ENCODE measurements at places on chromosomes 5 and 9. TPM values are rescaled to one million over a fixed set of nuclear protein-coding genes. Genes with fewer than 3 reads are reported as not detected.

GRCh38 chr5:143454936-143455516 lies 51.5 kb upstream of the NR3C1 start:
- DNase-seq = no peak

- DNase-seq = no peak
Measured at GRCh38 chr9:133633681-133634080, 2.5 kb upstream of the DBH start.

GRCh38 chr5:10666531-10667299 lies 94.3 kb downstream of the DAP start:
- DNase-seq = no peak

DNA sequence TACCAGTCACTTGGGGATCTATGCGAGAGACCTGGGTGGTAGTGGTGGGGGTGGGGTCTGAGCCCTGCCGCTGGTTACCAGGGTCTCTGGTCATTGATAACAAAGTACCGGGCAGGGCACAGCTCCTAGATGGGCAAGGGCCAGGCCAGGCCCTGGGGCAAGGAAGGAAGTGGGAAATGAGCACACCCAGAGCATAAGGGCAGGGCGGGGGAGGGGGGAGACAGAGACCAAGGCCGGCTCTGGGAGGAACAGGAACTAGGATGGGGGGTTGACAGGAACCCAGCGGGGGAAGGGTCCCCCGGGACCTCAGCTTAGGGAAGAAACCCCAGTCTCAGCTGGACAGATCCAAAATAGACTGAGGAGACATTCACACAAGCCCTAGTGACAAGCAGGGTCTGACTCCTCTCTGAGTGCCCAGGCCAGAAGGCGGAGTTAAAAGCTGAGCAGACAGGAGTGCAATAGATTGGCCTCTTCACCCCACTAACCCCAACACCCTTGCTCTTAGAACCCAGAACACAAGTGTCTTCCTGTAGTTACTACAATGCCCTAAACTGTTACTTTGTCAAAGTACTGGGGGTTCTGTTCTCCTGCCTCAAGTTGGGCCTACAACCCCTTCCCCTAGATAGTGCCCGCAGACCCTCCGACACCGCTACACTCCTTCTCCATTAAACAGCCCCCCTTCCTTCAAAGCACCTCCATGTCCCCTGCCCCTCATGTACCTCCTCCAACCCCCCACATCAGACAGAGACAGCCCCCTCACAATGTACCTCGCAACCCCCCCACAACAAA lies 628 bp downstream of the ATOSB start:
- DNase-seq = no peak

Gene SLC34A3
- polyA plus RNA-seq = 7.8 TPM

GRCh38 chr5:90767710-90768109 lies 209.1 kb downstream of the ADGRV1 start:
- no peak for DNase-seq
